CD4-positive, CD25-positive, alpha-beta regulatory T cell (primary cell): ENCODE measurements at places on chromosomes 7 and 10. TPM values are rescaled to one million over a fixed set of nuclear protein-coding genes. Genes with fewer than 3 reads are reported as not detected.
A peak's percentile ranks its signal among the peaks of the same experiment; 100 is the strongest.

The CPED1 gene
- 0.17 TPM for total RNA-seq

DNA sequence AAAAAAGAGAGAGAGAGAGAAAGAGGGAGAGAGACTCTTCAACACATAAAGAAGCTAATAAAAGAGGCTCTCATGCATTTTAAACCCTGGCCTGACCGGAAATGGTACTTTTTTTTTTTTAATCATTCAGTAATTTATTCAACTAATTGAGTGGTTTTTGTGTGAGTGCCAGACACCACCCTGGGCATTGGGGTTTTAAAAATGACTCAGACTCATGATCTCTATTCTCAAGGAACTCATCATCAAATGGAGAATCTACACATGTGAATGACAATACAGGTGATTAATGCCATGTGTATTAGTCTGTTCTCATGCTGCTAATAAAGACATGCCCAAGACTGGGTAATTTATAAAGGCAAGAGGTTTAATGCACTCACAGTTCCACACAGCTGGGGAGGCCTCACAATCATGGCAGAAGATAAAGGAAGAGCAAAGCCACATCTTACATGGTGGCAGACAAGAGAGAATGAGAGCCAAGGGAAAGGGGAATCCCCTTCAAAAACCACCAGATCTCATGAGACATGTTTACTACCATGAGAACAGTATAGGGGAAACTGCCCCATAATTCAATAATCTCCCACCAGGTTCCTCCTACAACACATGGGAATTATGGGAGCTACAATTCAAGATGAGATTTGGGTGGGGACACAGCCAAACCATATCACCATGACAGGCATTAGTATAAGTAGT is 158.5 kb upstream of the AUTS2 start:
- no peak for DNase-seq

DNA sequence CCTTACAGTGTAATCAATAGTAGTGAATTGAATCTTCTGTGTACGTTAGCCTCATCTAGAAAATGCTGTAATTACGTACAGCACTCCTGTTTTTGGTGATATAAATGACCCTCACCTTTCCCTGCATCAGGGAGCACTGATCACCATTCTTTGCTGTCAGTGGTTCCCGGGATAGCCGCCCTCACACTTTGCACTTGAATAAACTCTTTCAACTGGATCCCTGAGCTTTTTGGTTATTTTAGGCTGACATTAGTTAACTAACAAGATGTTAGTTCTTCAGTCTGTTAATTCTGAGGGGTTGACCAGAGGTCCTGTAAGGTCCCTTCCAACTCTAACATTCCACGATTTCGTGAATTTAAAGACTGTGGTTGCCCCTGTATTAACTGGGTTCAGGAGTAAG is 23.4 kb upstream of the ZC3HAV1 start:
- no peak for DNase-seq

DNA sequence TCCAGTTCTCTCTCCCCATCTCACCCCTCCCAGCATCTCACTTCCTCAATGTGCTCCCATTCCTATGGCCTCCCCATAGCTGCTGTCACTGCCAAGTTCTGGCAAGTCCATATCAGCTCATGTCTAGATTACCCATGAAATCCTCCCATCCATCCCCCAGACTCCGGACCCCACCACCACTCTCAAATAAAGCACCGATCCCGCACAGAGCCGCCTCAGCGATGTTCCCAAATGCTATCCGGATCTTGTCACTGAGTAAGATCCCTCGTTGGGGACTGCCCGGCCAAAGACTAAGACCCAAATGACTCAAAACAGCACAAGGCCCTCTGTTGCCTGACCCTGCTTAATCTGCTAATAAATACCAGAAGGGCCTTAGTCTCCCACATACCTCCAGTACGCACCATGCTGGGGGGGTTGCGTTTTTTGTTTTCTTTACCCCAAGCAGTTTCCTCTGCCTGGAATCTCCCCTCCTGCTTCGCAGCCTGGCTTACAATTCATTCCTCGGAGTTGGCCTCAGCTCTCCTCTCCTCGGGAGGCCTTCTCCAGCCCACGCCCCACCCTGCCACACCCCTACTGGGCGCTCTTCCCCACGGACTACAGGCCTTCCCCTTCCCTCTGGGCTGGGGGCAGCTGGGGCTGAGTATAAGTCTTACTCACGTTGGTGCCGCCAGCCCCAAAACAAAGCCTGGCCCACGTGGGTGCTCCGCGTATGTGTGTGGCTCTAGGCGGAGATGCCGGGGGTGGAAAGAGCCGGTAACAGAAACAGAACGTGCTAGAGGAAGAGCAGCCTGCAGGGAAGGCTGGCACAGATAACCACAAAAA is 1.8 kb upstream of the DUSP5 start:
- DNase-seq: no peak

The AKR1C4 gene
- total RNA-seq: not detected

DNA sequence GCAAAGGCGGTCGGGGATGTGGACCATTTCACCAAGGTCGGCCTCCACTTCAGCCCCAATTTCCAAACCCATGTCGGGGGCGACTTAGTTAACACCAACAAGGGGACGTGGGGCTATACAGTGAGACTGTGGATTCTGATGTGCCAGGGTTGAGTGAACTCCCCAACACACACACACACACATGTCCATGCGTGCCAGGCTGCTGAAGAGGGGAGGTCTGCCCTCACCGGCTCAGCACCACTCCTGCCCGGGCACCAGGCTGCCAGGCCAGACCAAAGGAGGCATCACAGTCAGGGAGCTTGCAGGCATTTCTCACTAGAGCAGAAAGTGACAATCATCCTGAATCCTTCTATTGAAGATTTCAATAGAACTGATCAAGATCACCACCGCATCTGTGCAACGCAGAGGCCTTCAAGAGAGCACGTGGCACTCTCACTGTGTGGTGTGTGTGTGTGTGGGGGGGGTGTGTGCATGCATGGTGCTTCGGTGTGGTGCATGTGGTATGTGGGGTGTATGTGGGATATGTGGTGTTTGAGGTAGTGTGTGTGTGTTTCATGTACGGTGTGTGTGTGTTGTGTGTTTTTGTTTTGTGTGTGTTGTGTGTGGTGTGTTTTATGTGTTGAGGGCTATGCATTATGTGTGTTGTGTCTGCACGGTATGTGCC is 403.5 kb upstream of the RNF32 start:
- DNase-seq: no peak

- DNase-seq: peak; percentile 78
Measured at GRCh38 chr7:86978808-86979506, 80.5 kb downstream of the ELAPOR2 start.

The KEL gene
- total RNA-seq: 1.1 TPM

- no peak for DNase-seq
Measured at GRCh38 chr10:65675236-65675635, 1250.6 kb upstream of the LRRTM3 start.

- DNase-seq: no peak
Measured at GRCh38 chr7:134789967-134790685, 10.7 kb downstream of the CALD1 start.
